CD4-positive, alpha-beta T cell treated with Interleukin-10 for 1 hour (primary cell): ENCODE measurements at places on chromosomes 2 and 18.

GRCh38 chr18:63297687-63298399 is 21.7 kb downstream of the BCL2 start:
- DNase-seq = no peak

DNA sequence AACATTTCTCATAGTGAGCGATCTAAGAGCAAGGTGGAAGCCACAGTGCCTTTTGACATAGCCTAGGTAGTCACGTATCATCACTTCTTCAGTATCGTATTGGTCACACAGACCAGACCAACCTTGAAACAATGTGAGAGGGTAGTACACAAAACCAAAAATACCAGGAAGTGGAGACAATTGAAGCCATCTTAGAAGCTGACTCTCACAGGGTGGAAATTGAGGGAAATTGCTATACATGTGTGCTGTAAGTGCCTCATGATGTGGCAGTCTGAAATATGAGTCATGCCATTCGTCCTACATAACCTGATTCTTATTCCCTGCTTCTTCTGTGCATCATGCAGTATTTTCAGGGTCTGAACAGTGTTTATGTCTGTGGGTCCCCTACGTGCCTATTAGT is 62.3 kb upstream of the STON1 start:
- no peak for DNase-seq

- DNase-seq = no peak
These were observed 121.4 kb upstream of the COL3A1 start for GRCh38 chr2:188852772-188853171.

GRCh38 chr2:113755835-113756354 is 547 bp downstream of the SLC35F5 start:
- DNase-seq = peak; percentile 51
